ENCODE measurements at places on chromosomes 7 and 10. TPM values are rescaled to one million over a fixed set of nuclear protein-coding genes. Genes with fewer than 3 reads are reported as not detected.

DNA sequence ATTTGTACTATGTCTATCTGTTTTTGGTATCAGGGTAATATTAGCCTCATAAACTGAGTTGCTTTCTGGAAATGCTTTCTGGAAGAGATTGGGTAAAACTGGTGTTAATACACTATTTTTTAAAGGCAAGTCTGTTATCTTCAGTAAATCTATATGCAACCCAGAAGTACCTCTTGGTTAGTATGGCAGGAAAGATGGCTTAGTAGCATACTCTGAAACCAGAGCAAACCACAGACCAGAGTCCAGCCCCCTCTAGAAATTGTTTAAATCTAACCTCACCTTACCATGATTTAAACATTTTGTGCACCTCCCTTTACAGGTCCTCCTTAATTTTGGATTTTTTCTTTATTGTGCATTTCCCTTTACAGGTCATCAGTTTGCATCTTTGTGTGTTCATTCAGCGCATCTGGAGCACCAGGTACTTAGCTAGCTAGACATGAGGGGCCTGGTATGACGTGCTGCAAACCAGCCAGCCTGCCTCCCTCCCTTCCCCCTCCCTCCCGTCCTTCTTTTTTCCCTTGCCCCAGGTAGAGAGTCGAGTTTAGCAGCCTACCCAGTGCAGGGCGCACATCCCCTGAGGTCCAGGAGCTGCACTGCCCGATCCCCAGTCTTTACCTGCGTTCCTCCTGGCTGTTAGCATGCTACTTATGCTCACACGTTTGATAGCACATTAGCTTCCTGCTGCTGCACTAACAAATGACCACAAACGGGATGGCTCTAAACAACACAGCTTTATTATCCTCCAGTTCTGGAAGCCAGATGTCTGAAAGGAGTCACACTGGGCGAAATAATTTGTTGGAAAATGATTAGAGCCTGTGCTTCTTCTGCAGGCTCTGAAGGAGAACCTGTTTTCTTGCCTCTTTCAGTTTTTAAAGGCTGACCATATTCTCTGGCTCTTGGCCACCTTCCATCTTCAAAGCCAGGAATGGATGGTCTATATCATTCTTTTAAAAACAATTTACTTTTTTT is 299.9 kb upstream of the HABP2 start:
- no peaks in the 10 kb centered on the region for H3K4me1 ChIP-seq
- no peak for DNase-seq
- no peak overlapping the region for H3K4me3 ChIP-seq

DNA sequence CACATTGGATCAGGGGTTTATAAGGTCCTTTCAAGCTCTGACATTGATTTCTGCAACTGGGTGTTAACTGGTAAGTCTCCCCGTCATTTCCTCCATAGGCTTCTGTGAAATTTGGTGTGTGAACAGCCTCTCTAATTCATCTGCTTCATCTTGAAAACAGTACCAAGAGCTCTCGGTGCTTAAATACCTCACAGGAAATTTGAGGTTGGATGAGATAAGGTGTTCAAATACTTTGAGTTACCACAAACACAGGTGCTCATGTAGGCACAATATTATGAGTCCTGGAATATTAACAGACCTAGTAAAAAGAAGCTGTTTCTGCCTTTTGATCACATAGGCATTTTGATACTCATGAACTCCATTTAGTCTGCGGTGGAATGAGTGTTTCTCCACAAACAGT is 85.2 kb downstream of the RTKN2 start:
- H3K36me3 ChIP-seq = peaks cover 10% of the 10 kb centered on the region
- peaks cover 20% of the 10 kb centered on the region for H3K4me1 ChIP-seq
- H3K27ac ChIP-seq = peak overlapping the region; percentile 16
- H3K4me3 ChIP-seq = no peak overlapping the region
- peak; percentile 59 for DNase-seq
- no peaks in the 10 kb centered on the region for H3K27me3 ChIP-seq

Gene MSMB
- not detected for total RNA-seq

GRCh38 chr10:130072247-130072646 is 38.4 kb downstream of the C10orf143 start:
- H3K36me3 ChIP-seq = no peaks in the 10 kb centered on the region
- H3K4me3 ChIP-seq = no peak overlapping the region
- H3K27ac ChIP-seq = no peak overlapping the region
- H3K4me1 ChIP-seq = no peaks in the 10 kb centered on the region
- no peaks in the 10 kb centered on the region for H3K27me3 ChIP-seq

DNA sequence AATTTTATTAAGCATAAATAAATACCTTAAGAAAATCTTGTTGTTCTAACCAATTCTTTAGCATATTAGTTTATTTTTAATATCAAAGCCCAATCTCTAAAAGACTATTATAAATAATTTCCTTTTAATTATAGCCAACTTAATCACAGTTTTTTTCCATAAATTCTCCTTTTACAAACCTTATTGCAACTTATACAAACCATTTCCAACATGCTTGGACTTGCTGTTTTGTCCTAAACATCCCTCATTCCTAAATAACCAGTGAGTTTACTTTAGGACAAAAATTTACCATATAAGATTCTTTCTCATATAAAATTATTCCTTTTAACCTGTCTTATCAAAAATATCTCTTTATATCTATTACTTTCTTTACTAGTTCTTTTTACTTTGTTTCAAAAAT is 25.2 kb upstream of the LSM8 start:
- H3K36me3 ChIP-seq = no peaks in the 10 kb centered on the region
- no peaks in the 10 kb centered on the region for H3K27me3 ChIP-seq
- H3K4me1 ChIP-seq = no peaks in the 10 kb centered on the region
- H3K4me3 ChIP-seq = no peak overlapping the region
- peak; percentile 8 for DNase-seq

DNA sequence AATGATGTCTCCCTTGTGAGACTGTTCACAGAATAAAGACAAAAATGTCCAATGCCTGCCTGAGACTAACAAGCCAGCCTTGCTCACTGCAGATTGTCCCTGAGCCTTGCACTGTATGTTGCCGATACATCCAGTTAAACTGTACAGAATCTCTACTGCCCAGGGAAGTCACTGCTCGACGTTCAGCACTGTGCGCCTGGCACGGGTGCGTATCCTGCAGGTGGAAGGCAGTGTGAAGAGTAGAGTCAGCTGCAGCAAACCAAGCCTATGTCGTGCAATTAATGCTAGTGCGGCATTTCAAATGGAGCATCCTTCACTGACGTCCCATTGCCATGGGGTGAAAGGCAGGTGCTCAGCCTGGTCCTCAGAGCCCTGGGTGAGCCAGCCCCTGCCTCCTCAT is 132.9 kb downstream of the TNS3 start:
- no peak for DNase-seq
- no peaks in the 10 kb centered on the region for H3K27me3 ChIP-seq
- H3K27ac ChIP-seq = no peak overlapping the region

GRCh38 chr7:20796500-20796899 is 9.8 kb upstream of the SP8 start:
- no peak overlapping the region for H3K4me3 ChIP-seq
- no peaks in the 10 kb centered on the region for H3K36me3 ChIP-seq
- no peak overlapping the region for H3K27ac ChIP-seq

Gene EPHB6
- total RNA-seq = 30.5 TPM

DNA sequence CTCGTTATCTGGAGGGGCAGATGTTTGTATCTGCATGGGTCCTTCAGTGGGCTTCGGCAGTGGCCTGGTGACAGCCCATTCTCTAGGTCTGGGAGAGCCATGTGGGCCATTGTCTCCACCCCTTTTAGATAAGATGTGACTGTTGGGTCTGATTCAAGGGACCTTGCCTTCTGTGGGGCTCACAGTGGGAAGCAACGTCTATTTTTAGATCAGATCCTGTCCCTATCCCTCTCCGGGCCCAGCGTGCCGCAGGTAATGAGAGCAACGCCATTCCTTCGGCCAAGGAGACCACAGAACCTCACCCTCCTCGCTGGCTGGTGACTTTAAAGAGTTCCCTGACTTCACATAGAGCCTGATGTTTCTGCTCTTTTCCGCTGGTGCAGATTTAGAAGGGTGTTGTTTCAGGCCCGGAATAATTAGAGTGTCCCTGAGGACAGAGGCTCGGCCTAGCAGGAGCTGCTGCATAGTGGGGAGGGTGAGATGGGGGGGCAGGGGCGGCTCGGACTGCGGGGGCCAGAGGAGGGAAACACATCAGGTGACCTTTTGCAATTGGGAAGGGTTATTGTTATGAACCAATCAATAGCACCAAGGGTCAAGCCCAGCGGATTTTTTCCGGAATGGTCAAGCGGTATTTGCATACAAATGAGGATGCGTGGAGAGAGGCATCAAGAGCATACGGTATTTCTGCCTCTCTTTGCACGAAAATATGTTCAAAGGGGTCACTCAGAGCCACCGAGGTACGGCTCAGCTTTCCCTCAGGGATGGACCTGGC is 503.0 kb upstream of the FOXK1 start:
- H3K4me1 ChIP-seq = no peaks in the 10 kb centered on the region
- H3K27me3 ChIP-seq = no peaks in the 10 kb centered on the region
- DNase-seq = no peak
- H3K36me3 ChIP-seq = no peaks in the 10 kb centered on the region
- H3K27ac ChIP-seq = no peak overlapping the region
- H3K4me3 ChIP-seq = no peak overlapping the region

Gene ADGRA1
- total RNA-seq = not detected

Gene FAM237B
- total RNA-seq = not detected

Gene SPDYE1
- not detected for total RNA-seq

GRCh38 chr7:2757361-2757903 is 69.4 kb downstream of the AMZ1 start:
- H3K27ac ChIP-seq = peak overlapping the region; percentile 100
- H3K4me1 ChIP-seq = peaks cover 35% of the 10 kb centered on the region
- H3K36me3 ChIP-seq = no peaks in the 10 kb centered on the region
- peak; percentile 81 for DNase-seq

DNA sequence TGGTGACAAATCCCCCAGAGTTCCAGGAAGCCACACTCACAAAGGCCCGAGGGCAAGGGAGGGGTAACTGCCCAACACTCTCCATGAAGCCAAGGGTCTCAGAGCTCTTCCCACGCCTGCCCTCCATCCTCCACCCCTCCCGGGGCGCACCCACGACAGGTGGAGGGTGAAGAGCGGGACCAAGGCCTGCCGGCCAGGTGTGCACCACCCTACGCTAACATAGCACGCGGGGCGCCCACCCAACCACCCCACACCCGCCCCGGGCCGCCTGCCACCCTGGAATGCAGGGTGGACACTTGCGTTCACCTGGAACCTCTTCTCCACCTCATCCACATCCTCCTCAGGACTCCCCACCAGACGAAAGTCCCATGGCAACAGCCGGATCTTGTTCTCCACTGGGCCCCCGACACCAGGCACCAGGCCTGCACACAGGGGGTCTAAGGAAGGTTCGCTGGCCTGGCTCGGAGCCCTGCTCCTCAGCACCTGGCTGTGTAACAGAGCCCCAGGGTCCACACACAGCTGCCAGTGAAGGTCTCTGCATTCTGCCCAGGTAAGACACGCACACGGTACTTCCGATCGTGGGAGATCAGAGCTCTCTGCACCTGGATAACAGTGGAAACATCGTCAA is 32.7 kb downstream of the MAD1L1 start:
- no peak for DNase-seq
- peaks cover 14% of the 10 kb centered on the region for H3K36me3 ChIP-seq
- no peaks in the 10 kb centered on the region for H3K27me3 ChIP-seq
- no peaks in the 10 kb centered on the region for H3K4me1 ChIP-seq

DNA sequence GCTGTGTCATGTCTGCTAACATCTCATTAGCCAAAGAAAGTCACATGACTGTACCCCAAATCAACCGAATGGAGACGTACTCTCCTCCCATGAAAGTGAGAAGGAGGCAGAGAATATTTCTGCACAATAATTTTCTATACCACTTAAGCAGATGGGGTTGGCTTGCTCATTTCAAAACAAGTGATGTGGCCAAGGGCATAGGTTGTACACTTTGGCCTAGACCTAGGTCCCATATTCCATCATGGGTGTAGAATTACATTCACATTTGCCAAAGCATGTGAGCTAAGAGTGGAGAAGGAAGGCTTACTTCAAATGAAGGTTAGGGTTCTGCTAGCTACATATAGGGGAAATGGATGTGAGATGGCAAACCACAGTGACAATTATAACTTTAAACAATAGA is 83.0 kb downstream of the ZNF365 start:
- no peak overlapping the region for H3K4me3 ChIP-seq
- no peak for DNase-seq
- no peak overlapping the region for H3K27ac ChIP-seq
- H3K4me1 ChIP-seq = peaks cover 14% of the 10 kb centered on the region
- H3K27me3 ChIP-seq = no peaks in the 10 kb centered on the region

Gene NKX1-2
- total RNA-seq = 0.86 TPM

- H3K4me1 ChIP-seq = no peaks in the 10 kb centered on the region
- no peaks in the 10 kb centered on the region for H3K27me3 ChIP-seq
- no peak overlapping the region for H3K27ac ChIP-seq
- H3K4me3 ChIP-seq = no peak overlapping the region
Measured at GRCh38 chr10:120485946-120486345, 28.9 kb downstream of the PLPP4 start.

Gene ZP3
- 11.9 TPM for total RNA-seq

Gene ZNF22
- 17.6 TPM for total RNA-seq

- H3K4me3 ChIP-seq = no peak overlapping the region
- H3K4me1 ChIP-seq = no peaks in the 10 kb centered on the region
- DNase-seq = no peak
- H3K36me3 ChIP-seq = no peaks in the 10 kb centered on the region
Measured at GRCh38 chr7:113283861-113284260, 165.5 kb upstream of the SMIM30 start.

Gene MEIG1
- total RNA-seq = not detected

Gene METTL27
- 0.35 TPM for total RNA-seq

Gene WDFY4
- total RNA-seq = not detected

DNA sequence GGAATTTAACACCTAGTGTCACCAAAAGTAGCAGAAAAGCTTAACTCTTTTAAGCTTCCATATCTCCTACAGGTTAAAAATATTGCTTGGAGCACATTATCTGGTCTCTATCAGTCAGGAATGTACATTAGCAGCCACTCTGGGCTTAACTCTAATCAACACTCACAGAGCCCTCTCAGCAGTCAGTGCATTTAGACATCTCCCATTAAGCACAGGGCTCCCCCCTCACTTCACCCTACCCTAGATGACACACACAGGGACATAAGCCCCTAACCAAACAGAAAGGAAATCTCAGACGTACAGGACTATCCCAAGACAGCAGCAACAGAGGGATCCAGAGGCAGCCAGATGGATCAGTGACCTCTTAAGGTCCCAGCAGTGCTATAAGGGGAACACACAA is 26.4 kb downstream of the FBXW4 start:
- DNase-seq = no peak
- H3K4me3 ChIP-seq = no peak overlapping the region
- H3K36me3 ChIP-seq = no peaks in the 10 kb centered on the region
- no peak overlapping the region for H3K27ac ChIP-seq

Gene PNLIPRP3
- not detected for total RNA-seq

Measured in PC-3 (cell line).